Coronary artery (tissue), 2 donors: ENCODE measurements at places on chromosomes 7 and 10.
A peak's percentile ranks its signal among the peaks of the same experiment; 100 is the strongest.

DNA sequence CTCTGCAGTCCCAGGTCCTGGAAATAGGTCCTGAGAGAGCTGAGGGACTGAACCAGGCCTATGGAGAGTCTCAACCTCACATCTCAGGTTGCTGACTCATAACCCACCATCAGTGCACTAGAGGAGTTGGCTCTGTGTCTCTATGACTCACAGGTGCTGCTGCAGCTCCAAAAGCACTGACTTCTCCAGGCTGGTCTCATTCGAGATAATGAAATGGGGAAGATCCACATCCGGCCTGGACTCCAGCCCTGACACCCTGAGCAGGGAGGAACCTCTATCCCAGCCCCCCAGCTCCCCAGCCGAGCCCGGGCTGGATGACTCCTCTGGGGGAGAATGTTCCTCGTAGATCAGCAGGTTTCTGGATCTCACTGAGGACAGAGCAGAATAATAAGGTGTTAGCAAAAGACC is 35.5 kb upstream of the DGKI start:
- DNase-seq = no peak

DNA sequence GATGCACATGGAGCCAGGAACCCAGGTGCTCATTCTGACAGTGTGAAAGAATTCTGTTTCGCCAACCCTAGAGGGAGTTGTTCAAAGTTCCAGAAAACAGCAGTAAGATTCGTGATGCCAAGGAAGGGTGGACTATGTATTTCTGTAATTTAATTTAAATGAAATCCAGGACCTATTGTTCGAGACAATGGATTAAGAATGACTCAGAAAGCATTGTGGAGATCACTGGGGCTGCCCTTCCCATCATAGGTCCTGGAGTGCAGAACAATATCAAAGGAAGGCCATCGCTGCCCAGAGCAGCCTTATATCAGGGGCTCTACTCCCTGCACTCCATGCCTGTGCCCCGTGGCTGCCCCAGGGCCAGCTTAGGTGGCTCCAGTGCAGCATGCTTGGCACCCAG is 32.1 kb upstream of the CALD1 start:
- DNase-seq = no peak

DNA sequence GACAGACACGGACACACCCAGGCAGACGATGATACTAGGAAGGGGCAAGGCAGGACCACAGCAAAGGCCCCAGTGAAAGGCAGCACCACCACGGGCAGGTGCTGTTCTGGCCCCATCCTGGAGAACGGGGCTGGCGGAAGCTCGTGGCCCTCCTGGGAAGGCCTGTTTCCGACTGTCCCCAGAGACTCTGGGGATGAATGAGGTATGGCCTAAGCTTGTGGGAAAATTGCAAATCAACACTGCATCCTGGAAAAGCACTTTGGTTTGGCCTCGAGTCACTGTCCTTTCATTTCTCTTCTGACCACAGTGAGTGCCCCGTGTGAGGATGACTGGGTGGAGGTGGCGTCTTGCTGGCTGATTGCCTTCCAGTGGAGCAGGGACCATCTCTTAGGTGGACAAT is 81.6 kb upstream of the ANLN start:
- no peak for DNase-seq

GRCh38 chr7:30206491-30206890 is 71.7 kb downstream of the MTURN start:
- no peak for DNase-seq

GRCh38 chr7:130912862-130913638 is 179.0 kb upstream of the KLF14 start:
- DNase-seq = peak; percentile 92

GRCh38 chr7:53656881-53657280 is 621.4 kb downstream of the POM121L12 start:
- DNase-seq = no peak

GRCh38 chr10:43124574-43125273 is 13.5 kb upstream of the CSGALNACT2 start:
- peak; percentile 45 for DNase-seq

GRCh38 chr7:125090596-125090995 is 161.0 kb upstream of the POT1 start:
- no peak for DNase-seq

GRCh38 chr7:122543891-122544290 is 155.0 kb downstream of the RNF133 start:
- no peak for DNase-seq

- no peak for DNase-seq
These were observed 29.2 kb downstream of the STK17A start for GRCh38 chr7:43612128-43612527.

GRCh38 chr7:101112233-101112632 is 14.7 kb upstream of the SERPINE1 start:
- DNase-seq = peak; percentile 89

DNA sequence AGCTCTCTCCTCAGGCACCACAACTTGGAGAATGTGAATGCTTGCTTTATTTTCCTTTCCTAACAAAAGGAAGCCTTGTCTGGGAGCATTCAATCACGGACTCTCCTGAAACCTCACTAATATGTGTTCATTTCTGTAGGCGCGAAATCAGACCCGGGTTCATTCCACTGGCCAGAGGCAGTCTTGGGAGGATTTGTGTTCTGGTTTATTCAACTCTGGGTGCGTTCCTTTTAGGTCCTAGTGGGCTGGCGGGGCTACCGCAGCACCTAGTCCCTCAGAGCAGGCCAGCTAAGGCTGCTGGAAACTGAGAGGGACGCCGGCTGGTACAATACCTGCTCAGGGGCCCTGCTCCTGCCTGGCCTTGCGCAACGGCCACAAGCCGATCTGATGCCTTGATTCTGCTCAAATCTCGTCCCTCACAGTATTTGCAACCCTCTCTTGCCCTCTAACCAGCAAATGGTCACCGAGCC is 7.5 kb downstream of the HOXA4 start:
- DNase-seq = peak; percentile 50

- no peak for DNase-seq
These were observed 41.5 kb downstream of the CDK6 start for GRCh38 chr7:92794831-92795230.

- DNase-seq = no peak
These were observed 140.4 kb upstream of the AUTS2 start for GRCh38 chr7:69457595-69458504.

DNA sequence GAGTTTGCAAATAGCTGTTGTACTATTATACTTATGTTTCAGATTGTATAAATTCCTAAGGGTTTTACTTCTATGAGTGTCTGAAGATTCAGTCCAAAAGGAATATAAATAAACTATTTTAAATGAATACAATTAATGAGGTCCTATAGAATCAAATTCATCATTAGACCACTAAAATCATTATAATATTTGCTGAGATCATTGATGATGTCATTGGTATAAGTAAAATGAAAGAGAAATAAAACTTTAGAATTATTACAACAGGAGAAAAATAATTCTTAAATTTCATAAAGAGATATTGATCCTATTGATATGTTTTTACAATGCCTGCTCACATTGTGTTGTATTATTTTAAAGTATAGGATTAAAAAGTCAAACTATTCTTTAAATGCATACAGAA is 544.0 kb upstream of the ZWINT start:
- no peak for DNase-seq

DNA sequence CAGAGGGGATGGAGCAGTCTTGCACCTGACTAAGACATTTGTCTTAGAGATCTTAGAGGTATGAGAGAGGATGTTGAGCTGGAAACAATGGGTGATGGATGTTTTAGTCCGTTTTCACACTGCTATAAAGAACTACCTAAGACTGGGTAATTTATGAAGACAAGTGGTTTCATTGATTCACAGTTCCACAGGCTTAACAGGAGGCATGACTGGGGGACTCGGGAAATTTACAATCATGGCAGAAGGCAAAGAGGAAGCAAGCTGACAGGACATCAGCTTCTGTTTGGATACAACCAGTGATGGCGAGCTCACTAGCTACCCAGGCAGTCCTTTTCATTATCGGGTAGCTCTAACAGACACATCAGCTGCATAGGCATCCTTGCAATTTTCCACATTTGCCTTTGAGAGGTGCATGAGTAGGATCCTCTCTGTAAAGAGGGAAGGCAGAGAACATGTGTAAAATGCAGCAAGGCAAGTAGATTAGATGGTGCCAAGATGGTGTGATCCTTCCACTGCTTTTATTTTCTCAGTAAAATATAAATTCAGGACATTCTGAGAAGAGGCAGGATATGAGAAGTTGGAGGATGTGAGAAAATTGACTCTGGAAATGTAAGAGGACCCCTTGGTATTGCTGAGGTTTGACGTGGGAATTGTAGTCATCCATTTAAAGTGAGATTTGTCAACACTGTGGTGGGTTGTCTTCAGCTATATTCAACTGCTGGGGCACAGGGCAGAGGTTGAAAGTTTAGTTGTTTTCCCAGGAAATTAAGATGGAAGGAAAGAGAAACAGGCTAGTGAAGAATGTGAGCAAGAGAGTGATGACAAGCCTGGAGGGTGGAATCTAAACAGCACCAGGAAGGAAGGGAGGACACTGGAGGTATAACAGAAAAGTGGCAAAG is 1140.0 kb upstream of the AUTS2 start:
- DNase-seq = no peak

DNA sequence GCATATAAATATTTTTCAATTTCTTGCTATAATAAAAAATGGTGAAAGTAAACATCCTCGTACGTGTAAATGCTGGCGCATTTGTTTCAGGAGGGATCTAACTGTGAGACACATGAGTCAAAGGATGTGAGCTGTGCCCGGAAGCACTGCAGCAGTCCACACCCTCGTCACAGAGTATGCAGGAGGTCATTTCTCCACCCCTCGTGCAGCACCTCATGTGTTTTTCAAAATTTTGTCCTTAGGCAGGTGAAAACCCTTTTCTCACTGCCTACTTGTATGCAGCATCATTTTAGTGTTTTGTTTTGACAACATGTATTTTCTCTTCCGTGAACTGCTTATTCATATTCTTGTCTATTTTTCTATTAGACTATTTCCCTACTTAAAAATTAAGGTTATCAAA is 162.7 kb downstream of the AVL9 start:
- DNase-seq = no peak

DNA sequence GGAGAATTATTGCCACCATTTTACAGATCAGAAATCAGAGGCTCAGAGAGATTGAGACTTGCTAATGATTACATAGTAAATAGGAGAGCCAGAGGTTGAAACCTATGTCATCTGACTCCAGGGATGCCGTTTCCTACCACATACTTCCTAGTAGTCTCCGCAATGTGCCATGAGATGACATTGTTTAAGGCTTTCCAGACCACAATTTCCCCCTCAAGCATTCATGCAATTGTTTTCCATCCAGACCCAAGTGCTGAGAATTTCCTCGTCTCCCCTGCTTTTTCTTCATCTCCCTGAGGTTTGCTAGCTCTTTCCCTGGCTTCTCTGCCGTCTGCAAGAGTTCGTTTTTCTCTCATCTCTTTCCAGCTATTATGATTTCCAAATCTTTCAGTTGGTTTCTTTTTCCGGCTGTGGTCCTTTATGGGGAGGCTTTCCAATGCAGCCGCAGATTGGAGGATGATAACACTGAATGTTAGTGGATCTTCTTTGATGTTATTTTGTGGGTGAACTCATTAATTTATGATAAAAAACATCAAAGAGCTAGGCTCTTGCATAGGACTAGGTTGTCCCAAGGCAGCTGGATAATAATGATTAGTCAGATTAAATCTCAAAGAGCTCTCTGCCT is 6.9 kb upstream of the GOLGA7B start:
- DNase-seq = no peak

DNA sequence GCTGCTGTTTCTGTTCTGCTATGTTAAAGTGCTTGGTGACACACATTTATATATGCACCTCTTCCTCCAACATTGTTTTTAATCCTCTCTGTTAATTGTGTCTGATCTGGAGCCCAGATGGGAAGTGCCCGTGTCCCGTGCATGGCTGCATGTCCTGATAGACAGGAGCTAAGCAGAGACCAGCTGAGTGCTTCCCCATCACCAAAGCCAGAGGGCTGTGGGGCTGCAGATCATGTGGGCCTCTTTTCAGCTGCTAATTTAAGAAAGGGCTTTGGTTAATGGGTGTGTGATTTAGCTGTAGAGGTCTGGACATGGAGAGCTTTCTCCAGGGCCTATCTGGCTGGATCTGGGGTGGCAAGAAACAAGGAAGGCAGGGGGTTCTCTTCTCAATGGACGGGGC is 96.5 kb upstream of the NPS start:
- DNase-seq = no peak

DNA sequence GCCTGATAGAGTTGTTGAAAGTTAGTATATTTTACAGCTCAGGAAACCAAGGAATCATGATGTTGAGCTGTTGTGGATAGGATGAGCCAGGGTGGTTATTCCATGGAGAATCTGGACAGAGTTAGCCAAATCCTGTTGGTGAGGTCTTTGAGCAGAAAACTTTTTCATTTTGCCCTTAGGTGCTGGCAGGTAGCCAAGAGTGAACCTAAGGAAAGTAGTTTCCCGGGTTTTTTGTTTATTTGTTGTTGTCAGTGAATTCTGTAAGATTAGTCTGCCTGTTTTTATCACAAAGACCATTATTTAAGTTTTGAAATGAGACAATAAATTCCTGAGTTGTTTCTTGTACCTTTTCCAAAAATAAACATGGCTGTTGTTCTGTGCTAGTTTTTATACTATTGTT is 61.0 kb downstream of the GALNT11 start:
- DNase-seq = no peak

GRCh38 chr10:48690791-48691660 is 6.4 kb downstream of the WDFY4 start:
- no peak for DNase-seq

DNA sequence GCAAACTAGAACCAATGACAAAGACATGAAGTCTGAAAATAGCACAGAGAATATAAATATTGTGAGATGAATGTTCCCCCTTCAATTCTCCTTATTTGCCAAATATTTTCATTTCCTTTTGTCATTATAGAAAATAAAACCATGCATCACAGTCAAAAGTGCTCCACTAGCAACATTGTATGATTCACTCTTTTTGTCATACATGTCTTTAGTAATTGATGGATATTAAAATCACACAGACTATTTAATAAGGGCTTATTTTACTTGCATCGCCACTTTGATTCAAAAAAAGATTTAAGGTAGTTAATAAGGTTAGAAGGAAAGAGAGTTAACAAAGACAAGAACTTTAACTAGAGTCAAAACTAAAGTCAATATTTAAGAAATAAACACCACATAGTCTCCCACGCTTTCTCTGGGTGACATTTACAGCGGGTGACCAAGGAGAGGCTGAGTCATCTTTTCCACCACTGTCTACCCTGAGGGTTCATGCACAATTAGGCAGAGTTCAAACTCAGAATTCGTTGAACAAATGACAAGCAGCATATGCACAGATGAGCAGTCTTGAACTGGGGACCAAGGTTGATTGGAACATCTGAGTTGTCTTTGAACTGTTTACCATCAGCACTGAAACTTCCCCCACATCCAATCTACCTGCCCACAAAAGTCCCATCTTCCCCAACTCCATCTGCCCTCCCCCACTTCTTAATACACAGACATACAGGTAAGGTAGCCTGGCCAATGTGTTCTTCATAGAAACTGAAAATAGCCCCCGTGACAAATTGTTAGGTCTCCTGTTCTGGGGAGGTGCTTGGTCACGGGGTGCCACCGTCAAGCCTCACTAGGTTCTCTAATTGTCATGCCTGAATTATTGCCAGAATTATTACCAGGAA is 42.5 kb downstream of the C7orf25 start:
- no peak for DNase-seq
